LNCaP clone FGC (cell line): ENCODE measurements at places on chromosomes 3 and 15.
A peak's percentile ranks its signal among the peaks of the same experiment; 100 is the strongest.

DNA sequence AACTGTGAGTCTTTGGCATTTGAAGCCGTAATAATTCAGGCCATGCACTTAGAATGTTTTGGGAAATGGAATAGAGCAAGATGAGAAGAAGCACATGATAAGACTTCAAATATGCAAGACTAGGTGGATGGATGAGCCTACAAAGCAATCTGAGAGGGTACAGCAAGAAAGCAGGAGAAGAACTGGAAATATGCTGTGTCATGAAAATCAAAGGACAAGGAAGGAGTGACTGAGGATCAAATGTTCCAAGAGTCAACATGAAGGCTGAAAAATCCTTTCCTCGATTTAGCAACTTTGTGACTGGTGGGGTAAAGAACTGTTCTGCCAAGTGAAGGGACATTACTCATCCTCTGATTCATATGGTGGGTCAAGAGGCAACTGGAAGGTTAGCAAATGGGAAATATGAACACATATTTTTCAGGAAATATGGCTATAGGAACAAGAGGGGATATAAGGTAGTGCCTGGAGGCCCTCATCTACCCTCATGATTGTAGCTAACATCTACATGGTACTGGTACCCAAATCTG is 803.7 kb upstream of the ARRDC4 start:
- DNase-seq = no peak

DNA sequence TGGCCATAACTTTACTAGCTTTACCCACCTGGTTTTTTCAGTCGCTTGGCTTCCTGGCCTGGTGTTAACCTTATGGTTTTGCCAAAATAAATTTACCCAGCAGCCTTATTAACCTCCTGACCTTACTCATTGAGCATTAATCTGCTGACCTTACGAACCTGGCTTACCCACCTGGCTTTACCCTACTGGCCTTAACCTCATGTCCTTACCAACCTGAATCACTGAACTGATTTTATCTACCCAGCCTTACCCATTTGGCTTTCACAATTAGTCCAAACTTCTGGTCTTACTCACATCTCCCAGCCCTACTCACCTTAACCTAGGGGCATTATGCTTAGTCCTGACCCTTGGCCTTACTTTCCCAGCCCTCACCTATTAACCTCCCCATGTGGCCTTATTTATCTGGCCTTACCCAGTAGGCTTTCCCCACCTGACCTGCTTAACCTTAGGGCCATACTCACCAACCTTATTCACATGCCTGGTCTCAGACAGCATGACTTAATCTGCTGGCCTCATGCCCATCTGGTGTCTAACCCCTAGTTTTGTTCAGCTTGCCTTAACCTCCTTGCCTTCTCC is 93.4 kb downstream of the IL12A start:
- no peak for DNase-seq

DNA sequence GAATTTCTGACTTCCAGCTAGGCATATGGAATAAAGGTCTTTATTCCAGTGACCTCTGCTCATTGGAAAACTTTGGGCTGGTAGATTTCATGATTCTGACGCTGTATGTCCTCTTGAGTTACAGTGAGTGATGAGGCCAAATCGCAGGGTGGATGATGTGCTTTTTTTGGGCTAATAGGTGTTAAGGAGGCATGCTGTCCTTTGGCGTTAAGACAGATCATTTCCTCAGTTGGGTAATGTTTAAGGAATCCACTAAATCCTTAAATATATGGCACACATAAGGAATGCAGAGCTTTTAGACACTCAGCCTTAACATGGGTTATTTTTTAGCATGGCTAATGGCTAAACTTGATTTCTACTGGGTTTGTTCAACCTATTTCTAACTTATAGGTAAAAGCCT is 87.9 kb downstream of the LPP start:
- no peak for DNase-seq

- DNase-seq = no peak
Measured at GRCh38 chr3:132569153-132569552, 27.9 kb upstream of the ACKR4 start.

DNA sequence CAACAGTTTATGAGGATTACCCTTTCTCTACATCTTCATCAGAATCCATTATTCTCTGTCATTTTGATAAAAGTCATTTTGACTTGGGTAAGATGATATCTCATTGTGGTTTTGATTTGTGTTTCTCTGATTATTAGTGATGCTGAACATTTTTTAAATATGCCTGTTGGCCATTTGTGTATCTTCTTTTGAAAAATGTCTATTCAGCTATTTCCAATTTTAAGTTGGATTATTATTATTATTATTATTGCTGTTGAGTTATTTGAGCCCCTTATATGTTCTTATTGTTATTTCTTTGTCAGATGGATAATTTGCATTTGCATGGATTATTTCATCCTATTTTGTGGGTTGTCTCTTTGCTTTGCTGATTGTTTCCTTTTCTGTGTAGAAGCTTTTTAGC is 421.2 kb upstream of the LMCD1 start:
- no peak for DNase-seq

- no peak for DNase-seq
Measured at GRCh38 chr3:6640907-6641306, 220.0 kb upstream of the GRM7 start.

- DNase-seq = no peak
Measured at GRCh38 chr3:16550305-16550675, 36.8 kb upstream of the RFTN1 start.

DNA sequence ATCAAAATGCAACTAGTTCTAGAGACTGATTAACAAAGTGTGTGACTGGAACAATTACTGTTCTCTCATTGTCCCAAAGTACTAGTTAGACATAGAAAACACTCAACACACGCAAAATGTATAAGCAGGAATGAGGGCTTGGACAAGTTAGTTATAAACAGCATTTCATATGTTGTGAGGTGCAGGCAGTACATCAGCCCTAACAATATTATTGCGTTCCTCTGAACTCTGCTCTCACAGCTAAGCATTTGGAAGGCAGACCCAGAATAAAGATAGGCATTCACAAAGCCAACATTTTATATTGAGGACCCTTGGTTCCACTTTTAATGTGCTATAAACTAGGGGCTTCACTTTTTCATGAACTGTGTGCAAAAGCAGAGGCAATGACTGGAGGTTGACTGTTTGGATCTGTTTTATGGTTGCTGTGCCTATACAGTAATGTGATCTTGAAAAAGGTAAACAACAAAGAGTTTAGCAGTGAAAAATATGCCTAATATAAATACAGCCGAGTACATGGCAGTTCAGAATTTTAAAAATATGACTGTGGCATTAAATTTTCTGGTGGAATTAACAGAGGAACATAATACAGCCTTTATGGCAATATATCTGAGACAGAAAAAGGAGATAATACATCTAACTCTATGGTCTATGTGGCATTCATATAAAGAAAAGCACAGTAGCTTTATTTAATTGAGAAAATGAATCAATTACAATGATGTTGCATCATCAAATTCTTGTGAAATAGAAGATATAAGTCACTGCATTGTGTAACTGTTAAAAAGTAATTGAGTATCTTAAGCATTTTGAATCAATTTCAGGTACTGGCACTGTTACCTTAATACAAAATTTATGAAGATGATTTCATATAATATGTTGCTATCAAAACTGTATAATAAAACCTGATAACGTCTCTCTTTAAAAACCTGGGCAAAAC is 80.0 kb upstream of the SKOR1 start:
- no peak for DNase-seq

DNA sequence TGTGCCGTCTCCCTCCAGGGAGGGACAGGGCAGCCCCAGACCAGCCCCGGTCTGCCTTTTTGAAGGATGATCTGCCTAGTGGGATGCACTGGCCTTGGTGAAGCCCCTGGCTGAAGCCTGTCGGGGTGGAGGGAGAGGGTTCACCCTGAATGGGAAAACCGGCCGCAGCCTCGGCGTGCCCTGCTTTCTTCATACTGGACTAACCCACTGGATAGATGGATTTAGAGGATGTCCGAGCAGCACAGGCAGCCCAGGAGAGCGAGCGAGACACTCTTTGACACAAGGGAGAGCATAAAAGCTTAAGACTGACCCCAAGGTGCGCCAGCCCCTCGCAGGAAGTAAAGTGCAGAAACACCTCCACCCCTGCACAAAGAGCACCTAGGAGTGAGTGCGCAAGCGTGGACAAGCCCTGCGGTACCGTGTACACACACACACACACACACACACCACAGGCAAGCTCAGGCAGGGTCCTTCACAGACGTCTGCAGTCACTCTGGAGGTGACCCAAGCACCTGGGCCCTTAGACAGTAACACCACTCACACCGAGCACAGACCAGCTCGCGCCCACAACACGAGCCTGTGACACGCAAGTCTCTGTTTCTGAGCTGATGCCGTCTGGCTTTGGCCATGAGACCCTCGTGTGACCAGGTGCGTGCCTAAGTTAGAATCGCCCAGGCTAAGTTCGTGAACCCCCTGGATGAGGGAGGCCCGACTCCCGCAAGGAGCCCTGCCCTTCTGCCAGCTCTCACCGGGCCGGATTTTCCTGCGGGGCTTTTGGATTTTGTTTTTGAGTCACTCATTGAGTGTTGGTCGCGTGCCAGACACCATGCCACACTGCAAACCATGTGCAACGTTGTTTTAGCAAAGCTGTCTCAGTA is 11.3 kb downstream of the SEMA4B start:
- DNase-seq = no peak

- DNase-seq = no peak
Measured at GRCh38 chr3:110795163-110795562, 276.5 kb upstream of the NECTIN3 start.

- DNase-seq = no peak
Measured at GRCh38 chr3:99949956-99950670, 132.5 kb downstream of the CMSS1 start.

DNA sequence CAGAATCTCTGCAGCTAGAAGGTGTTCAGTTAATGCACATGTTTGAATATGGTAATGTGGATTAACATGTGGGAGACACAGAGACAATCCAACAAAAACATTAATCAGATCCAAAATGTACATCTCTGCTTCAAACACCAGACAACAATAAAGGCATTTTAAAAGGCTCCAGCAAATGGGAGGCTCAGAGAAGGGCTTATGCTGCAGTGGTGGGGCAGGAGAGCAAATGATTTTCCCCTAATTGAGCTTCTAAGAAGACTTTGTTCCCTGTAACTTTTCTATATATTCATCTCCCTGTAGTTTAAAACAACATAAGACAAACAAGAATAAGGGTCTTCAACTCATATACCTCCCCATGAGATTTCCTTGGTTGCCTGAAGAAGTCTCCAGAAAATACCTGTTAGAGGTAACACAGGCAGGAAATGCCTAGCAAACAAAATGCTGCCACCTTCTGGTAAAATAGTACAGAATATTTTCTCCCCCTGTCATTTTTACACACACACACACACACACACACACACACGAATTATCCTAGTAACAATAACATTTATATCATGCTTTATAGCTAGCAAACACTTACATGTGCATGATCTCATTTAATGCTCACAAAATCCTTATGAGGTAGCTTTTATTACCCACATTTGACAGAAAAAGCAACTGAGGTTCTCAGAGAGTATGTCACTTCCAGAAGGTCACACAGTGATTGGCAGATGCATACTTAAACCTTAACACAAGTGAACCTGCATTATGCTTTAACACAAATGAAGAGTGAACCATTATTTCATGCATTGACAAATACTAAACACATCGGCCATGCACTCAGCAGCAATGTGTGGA is 123.4 kb upstream of the MB21D2 start:
- peak; percentile 21 for DNase-seq

GRCh38 chr3:163779396-163780344 is 1298.6 kb downstream of the SI start:
- peak; percentile 3 for DNase-seq

- peak; percentile 35 for DNase-seq
Measured at GRCh38 chr3:65785065-65785645, 253.6 kb downstream of the MAGI1 start.

DNA sequence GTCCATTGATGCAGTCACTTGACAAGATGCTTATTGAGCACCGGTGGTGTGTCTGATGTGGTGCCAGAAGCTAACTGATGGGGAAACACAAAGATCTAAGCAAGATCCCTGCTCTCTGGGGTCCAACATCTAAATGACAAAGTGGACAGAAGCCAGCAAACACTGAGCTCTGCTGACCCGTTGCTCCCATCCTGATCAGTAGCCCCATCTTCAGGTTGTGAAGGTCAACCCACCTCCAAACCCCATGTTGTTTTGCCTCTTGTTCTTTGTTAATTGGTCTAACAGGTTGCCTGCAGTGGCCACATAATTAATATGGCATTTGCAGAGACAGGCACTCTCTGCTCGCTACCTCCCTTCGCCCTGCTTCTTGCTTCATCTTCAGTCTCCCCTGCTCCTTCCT is 21.5 kb upstream of the GLCE start:
- no peak for DNase-seq

GRCh38 chr3:122356402-122356801 is 26.6 kb downstream of the MIX23 start:
- DNase-seq = peak; percentile 56

GRCh38 chr15:84598993-84599392 is 1.8 kb upstream of the ZSCAN2 start:
- no peak for DNase-seq

DNA sequence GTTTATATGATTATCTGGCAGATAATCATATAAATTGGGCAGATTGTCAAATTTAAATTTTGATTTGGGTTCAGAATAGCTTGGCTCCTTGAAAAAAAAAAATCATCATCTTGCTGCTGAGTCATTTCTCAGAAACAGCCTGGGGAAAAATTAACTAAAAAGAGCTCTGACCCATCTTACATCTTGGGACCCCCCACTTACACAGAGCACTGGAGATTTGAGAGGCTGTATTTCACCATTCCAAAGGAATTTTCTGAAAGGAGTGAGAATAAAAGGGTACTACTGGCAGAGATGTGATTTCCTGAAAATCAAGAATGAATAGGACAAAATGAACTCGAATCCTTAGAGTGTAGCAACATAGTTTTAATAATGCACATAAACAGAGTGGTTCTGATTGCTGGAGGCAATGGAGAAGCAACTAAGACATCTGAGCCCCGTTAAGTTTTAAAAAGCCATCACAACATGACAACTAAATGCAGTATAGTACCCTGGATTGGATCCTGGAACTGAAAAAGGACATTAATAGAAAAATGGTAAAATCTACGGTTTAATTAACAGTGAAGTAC is 97.5 kb downstream of the RFTN1 start:
- no peak for DNase-seq

GRCh38 chr3:48440590-48440958 is 517 bp downstream of the TMA7 start:
- DNase-seq = no peak

GRCh38 chr15:36401586-36401966 is 177.8 kb upstream of the CDIN1 start:
- no peak for DNase-seq

DNA sequence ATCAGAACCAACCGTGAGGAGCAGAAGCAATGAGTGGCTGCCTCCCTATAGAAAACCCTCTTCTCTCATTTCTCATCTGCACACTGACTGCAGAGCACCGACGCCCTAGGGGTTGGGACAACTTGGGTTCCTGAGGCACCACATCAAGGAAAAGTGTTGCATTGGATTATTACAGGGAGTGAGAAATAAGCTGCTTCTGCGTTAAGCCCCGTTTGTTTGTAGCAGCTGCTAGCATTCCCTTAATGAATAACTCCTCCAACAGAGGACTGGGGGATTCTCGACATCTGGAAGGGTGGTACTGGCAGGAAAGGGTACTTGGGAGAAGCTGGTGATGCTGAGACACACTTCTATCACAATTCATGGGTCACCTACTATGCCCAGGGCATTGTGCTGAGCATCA is 25.3 kb upstream of the AGBL1 start:
- DNase-seq = no peak

GRCh38 chr3:122789585-122790273 is 3.9 kb downstream of the HSPBAP1 start:
- DNase-seq = no peak
